ENCODE measurements at places on chromosomes 1 and 21. TPM values are rescaled to one million over a fixed set of nuclear protein-coding genes. Genes with fewer than 3 reads are reported as not detected.

GRCh38 chr1:15056515-15057285 lies 96.8 kb upstream of the TMEM51 start:
- no peak for DNase-seq

GRCh38 chr1:17181781-17182464 lies 23.0 kb upstream of the PADI1 start:
- DNase-seq, result no peak

DNA sequence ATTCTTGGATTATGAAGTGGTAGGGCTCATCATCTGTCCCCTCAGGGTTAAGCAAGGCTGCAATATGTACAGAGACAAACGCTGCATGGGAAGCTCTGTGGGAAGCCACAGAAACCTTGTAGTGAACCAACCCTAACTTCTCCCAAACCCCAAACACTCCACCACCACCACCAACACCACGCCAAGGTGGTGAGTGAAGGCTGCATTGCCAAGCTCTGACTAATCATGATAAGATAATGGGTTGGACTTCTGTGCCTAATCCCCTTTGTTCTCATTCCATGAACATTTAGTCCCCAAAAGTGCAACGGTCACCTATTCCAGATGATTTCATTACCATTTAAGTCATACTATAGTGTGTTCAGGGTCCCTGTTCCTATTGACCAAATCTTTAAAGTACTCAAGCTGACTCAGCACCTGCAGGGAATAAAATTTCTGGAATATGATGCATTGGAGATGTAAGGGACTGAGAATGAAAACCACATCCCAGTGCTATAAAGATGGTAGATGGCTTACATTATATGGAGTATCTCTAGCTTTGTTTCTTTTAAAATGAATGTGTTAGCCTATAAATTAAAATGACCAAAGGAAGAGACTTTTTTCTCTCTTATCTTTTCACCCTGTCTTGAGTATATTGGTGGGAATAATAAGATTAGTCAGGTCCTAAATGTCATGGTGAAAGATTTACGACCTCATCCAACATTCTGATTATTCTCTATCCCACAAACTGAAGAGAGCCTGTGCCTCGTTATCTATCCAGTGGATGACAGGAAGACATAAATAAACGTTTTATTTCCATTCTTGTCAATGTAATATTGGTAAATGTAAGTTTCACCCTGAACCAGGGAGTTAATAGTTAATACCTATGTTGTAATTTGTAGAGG lies 22.6 kb upstream of the PLD5 start:
- no peak for DNase-seq

Gene RAB7B
- 0.19 TPM for total RNA-seq

Gene LCE1F
- not detected for total RNA-seq

Data from SJSA1 (cell line).